ENCODE measurements at places on chromosomes 12 and 14.

DNA sequence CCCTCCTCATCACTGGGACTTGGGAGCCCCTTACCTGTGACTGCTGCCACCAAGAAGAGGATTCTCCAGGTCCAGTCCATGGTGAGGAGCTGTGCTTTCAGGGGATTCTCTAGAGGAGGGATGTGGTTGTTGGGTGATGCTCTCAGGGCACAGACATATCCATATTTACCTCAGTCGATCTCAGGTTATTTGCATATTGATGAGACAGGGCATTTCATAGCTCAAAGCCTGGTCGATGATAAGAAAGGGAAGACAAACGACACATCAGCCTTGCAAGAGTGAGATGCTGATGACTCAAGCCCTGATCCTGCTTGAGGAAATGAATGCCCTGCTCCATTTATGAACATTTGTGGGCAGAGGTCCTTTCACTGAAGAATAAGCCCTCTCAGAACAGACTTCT, 981.0 kb downstream of the TMEM121 start:
- DNase-seq: no peak

GRCh38 chr14:26775765-26776563, 178.1 kb upstream of the NOVA1 start:
- DNase-seq: no peak

- DNase-seq: no peak
These were observed 4.5 kb upstream of the OR11H6 start for GRCh38 chr14:20219033-20219432.

- DNase-seq: peak; percentile 13
These were observed 26.1 kb downstream of the JDP2 start for GRCh38 chr14:75453817-75454434.

DNA sequence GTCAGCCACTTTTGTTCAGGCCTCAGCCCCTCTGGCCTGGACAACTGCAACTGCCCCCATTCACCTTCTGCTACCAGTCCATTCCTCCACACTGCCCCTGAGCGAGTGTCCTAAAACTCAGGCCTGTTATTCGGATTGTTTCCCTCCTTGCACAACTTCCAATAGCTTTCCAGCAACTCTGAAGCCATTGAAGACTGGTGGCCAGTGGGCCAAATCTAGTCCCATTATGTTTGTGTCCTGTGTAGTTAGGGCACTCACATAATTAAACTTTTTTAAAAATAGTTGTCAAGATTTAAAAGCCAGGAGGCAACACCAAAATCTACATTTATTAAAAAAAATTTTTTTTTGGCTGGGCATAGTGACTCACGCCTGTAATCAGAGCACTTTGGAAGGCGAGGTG, 17.8 kb upstream of the FIGNL2 start:
- no peak for DNase-seq

DNA sequence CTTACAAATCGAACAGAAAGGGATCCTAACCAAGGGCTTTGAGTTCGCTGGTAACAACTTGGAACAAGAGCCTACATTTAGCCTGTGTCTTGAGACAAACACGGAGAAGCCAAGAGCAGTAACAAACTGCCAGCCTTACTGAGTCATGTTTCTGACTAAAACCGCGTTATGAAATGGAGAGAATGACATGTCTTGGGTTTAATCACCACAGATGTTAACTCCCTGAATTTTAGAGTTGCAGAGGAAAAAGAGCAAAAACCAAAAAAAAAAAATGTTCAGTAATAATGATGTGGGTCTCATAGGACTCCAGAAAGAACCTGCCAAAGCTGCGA, 1.0 kb downstream of the BLTP3B start:
- peak; percentile 17 for DNase-seq

DNA sequence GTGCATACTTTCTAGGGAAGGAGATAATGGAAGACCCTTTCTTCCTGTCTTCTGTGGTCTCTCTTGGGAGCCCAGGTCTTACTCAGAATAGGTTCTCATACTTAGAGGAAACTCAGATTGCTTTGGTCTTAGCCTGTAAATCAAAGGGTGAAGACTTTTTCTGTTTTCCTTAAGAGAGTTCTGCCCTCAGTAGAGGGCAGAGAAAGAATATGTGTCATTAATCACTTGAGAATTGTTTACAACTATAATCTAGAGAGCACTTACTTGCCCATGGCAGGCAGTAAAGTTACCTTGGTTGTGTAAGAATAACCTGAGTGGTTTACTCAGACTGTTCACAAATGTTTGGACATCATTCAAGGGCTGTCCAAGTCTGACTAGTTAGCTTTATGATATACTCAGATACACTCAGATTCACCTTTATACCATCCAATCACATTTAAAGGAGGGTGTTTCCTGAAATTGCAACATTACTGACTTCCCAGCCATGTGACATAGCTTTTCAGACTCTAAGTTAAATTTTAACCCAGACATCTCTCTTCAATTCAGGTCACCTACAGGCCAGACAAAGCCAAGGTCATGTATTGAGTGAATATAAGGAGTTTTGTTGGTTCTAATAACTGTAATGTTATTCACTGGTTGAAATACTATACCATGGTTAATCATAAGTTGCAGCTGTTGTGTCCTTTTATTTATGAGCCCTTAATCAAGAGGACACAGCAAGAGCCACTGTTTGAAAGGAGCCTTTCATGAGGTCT, 372.2 kb downstream of the RAD51B start:
- DNase-seq: no peak

DNA sequence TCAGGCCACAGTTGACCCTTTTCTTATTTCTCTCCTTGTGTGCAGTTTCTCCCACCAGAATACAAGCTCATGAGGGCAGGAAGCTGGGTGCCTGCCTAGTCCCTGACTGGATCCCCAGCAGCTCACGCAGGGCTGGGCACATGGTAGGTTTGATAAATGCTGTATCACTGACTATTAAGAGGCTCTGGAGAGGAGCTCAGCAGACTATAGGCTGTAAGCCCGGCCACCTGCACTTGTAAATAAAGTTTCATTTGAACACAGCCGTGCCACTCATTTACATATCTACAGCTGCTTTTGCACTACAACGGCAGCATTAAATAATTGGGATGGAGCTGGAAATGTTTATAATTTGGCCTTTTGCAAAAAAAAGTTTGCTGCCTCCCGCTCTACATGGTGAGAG, 32.0 kb downstream of the CHGA start:
- no peak for DNase-seq

DNA sequence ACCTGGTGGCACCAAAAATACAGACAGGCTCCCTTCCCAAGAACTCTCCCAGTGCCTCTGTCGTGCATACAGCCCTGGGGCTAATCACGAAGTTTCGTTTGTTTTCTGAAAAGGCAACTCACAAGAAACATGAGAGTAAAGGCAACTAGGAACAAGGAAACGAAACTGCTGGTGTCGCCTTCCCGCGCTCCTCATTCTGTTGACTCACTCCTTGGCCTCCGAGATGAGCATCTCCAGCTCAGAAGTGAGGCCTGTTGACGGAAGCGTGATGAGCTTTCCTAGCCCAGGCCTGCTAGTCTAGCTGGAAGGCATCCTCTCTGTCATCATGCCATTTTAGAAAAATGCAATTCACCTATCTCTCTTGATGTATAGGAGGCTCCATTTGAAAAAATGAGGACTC, 50.5 kb downstream of the TTC9 start:
- no peak for DNase-seq

GRCh38 chr12:93167331-93167730, 210.4 kb upstream of the NUDT4 start:
- no peak for DNase-seq

GRCh38 chr12:71449373-71450070, 9.9 kb downstream of the LGR5 start:
- DNase-seq: no peak

DNA sequence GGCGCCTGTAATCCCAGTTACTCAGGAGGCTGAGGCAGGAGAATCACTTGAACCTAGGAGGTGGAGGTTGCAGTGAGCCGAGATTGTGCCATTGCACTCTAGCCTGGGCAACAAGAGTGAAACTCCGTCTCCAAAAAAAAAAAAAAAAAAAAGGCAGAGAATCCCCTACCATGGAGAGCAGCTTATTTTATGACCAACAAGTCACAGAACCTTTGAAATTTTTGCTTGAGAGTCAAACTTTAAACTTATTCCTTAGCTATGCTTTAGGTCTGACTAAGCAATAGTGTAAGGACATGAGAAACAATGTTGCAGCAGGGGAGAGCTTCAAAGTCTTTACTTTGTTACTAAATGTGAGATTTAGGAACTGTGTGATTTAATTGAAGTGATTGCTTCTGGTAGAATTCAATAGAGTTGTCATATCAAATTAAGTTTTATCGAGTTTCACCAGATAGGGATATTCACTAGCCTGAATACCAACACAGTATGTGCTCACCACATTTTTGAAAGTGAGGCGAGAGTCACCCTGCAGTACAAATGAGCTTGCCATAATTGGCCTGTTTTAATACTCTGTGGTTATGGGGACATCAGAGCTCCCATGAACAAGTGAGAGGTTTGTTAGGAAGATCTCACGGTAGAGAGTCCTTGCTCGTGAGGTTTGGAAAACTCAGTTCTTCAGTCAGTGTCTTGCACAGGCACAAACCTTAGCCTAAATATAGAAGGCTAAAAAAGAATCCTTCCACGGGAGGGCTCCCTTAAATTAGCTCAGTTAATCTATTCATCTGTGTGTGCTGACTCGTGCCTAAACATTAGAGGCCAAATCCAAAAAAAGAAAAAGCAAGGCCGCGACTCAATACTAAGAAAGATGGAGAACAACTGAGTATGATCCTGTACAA, 108.6 kb downstream of the SAMD4A start:
- DNase-seq: no peak

DNA sequence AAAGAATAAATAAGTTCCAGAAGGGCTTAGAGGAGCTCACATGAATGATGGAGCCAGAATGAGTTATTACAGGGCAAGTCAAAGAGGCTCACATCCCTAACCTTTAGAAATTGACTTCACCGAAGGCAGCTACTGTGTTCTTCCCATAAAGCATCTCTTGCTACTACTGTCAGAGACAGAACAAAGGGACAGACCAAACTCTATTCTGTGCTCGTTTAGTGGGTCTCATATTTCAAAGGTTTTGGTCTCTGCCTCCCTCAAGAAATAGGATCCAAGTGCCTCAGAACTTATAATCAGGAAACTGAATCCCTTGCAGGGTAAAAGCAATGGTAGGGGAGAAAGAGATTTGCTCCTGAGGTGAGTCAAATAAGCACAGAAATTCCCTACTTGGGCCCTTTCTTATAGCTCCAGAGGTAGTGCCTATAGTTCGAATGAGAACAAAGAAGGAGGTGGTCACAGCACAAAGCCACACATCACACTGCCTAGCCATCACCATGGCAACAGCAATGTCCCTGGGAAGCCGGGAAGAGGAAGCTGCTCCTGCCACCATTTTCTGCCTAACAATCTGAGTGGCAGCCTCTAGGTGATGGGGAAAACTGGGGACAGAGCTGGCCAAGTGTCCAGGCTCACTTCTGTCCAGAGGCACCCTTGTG, 294.9 kb downstream of the FOXN3 start:
- no peak for DNase-seq

- no peak for DNase-seq
These were observed 4.3 kb downstream of the RNASE1 start for GRCh38 chr14:20798318-20798717.
